ENCODE measurements at places on chromosomes 12 and 14. TPM values are rescaled to one million over a fixed set of nuclear protein-coding genes. Genes with fewer than 3 reads are reported as not detected.

The NTS gene
- polyA plus RNA-seq: not detected

The ANO2 gene
- not detected for polyA plus RNA-seq

The PPP1R1A gene
- polyA plus RNA-seq: not detected

The TAS2R13 gene
- 0.10 TPM for polyA plus RNA-seq

The FUT8 gene
- 42.0 TPM for polyA plus RNA-seq

The TMEM132C gene
- polyA plus RNA-seq: not detected

The TAS2R14 gene
- 2.1 TPM for polyA plus RNA-seq

The DCTN2 gene
- 160 TPM for polyA plus RNA-seq

The SLC7A7 gene
- 7.5 TPM for polyA plus RNA-seq

The CNPY2 gene
- 186 TPM for polyA plus RNA-seq

The SERPINA10 gene
- not detected for polyA plus RNA-seq

The SDS gene
- polyA plus RNA-seq: not detected
